Gastroesophageal sphincter (tissue), 4 donors: ENCODE measurements at places on chromosomes 6 and 20. TPM values are rescaled to one million over a fixed set of nuclear protein-coding genes. Genes with fewer than 3 reads are reported as not detected.

CST4 gene
- total RNA-seq, result not detected

PHACTR3 gene
- not detected for total RNA-seq

EDN1 gene
- total RNA-seq, result 12.8 TPM

FOXS1 gene
- total RNA-seq, result 3.9 TPM

WFDC2 gene
- not detected for total RNA-seq

RPP40 gene
- 6.3 TPM for total RNA-seq

MRAP2 gene
- total RNA-seq, result 1.7 TPM

LCA5 gene
- total RNA-seq, result 8.9 TPM

EZR gene
- total RNA-seq, result 179 TPM

TRIM40 gene
- total RNA-seq, result not detected

SDC4 gene
- 82.5 TPM for total RNA-seq

TUBB2B gene
- total RNA-seq, result 17.1 TPM

CTAGE9 gene
- not detected for total RNA-seq
